Regular cardiac myocyte (primary cell): ENCODE measurements at places on chromosomes 2 and 18. TPM values are rescaled to one million over a fixed set of nuclear protein-coding genes. Genes with fewer than 3 reads are reported as not detected.

The SLC25A52 gene
- 0.28 TPM in 1 of 2 replicates, not detected in the other for total RNA-seq

The CHPF gene
- 101 and 192 TPM in 2 replicates for total RNA-seq

The REG3A gene
- total RNA-seq = not detected in 2 replicates

The SNORC gene
- total RNA-seq = 0.19 and 0.56 TPM in 2 replicates

The NMUR1 gene
- under 0.01 TPM in 1 of 2 replicates, not detected in the other for total RNA-seq

The SLC19A3 gene
- total RNA-seq = 0.19 and 1.7 TPM in 2 replicates

The MAP3K19 gene
- total RNA-seq = not detected in 2 replicates

The STPG4 gene
- total RNA-seq = under 0.01 and 0.56 TPM in 2 replicates

The WIPF1 gene
- total RNA-seq = 5.6 and 5.9 TPM in 2 replicates

The IL18RAP gene
- not detected in 2 replicates for total RNA-seq

The CRYGD gene
- total RNA-seq = not detected in 2 replicates

The DPP10 gene
- not detected in 2 replicates for total RNA-seq

The IL36B gene
- total RNA-seq = not detected in 2 replicates

The CD207 gene
- total RNA-seq = not detected in 2 replicates

The SLC1A4 gene
- total RNA-seq = 9.2 and 14.4 TPM in 2 replicates

The PSTPIP2 gene
- total RNA-seq = 7.3 and 10.0 TPM in 2 replicates

The MC5R gene
- total RNA-seq = under 0.01 TPM in 1 of 2 replicates, not detected in the other

The SERPINB7 gene
- 0.28 and 0.38 TPM in 2 replicates for total RNA-seq

The NEU2 gene
- not detected in 2 replicates for total RNA-seq

The RAB27B gene
- total RNA-seq = 5.9 and 16.9 TPM in 2 replicates

The SPP2 gene
- total RNA-seq = not detected in 2 replicates

The TUBB8B gene
- not detected in 2 replicates for total RNA-seq

The NDUFV2 gene
- total RNA-seq = 96.4 and 137 TPM in 2 replicates

The FAHD2A gene
- 15.5 and 29.3 TPM in 2 replicates for total RNA-seq

The CHRND gene
- not detected in 2 replicates for total RNA-seq

The CAPN13 gene
- under 0.01 TPM in 1 of 2 replicates, not detected in the other for total RNA-seq

The ADRA2B gene
- total RNA-seq = 2.0 TPM in 1 of 2 replicates, not detected in the other

The LAMA3 gene
- total RNA-seq = 0.96 and 4.8 TPM in 2 replicates

The TEX44 gene
- not detected in 2 replicates for total RNA-seq

The INHA gene
- total RNA-seq = 0.56 TPM in 1 of 2 replicates, not detected in the other

The SERPINB4 gene
- total RNA-seq = not detected in 2 replicates

The GBX2 gene
- not detected in 2 replicates for total RNA-seq
